ENCODE measurements at places on chromosomes 12 and 14.

GRCh38 chr12:43872396-43872795, 36.5 kb downstream of the TMEM117 start:
- no peak for DNase-seq

GRCh38 chr12:75184516-75184915, 25.1 kb downstream of the KCNC2 start:
- DNase-seq: no peak

GRCh38 chr12:51293696-51294095, 23.5 kb upstream of the SMAGP start:
- DNase-seq: no peak

- no peak for DNase-seq
Observed at GRCh38 chr12:64042911-64043310, 179.2 kb downstream of the KICS2 start.

DNA sequence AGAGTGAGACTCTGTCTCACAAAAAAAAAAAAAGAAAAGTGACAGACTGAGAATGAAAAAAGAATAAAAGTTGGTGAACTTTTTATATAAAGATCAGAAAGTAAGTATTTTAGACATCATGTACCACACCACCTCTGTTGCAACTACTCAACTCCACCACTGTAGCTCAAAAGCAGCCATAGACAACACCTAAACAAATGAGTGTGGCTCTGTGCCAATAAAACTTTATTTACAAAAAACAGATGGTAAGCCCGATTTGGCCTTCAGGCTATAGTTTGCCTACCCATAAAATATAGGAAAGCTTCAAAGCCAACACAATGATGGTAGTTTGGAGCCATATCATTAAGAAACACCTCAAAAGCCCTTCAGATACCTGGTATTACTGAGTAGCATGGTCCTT, 154.5 kb upstream of the FOXN3 start:
- DNase-seq: no peak

- DNase-seq: peak; percentile 22
Observed at GRCh38 chr14:90105756-90106155, 44.0 kb downstream of the KCNK13 start.

GRCh38 chr14:38129705-38130104, 78.0 kb upstream of the SSTR1 start:
- DNase-seq: no peak

- no peak for DNase-seq
Observed at GRCh38 chr12:54824402-54824801, 29.9 kb upstream of the MUCL1 start.

- no peak for DNase-seq
Observed at GRCh38 chr12:5643266-5643665, 211.4 kb downstream of the NTF3 start.

DNA sequence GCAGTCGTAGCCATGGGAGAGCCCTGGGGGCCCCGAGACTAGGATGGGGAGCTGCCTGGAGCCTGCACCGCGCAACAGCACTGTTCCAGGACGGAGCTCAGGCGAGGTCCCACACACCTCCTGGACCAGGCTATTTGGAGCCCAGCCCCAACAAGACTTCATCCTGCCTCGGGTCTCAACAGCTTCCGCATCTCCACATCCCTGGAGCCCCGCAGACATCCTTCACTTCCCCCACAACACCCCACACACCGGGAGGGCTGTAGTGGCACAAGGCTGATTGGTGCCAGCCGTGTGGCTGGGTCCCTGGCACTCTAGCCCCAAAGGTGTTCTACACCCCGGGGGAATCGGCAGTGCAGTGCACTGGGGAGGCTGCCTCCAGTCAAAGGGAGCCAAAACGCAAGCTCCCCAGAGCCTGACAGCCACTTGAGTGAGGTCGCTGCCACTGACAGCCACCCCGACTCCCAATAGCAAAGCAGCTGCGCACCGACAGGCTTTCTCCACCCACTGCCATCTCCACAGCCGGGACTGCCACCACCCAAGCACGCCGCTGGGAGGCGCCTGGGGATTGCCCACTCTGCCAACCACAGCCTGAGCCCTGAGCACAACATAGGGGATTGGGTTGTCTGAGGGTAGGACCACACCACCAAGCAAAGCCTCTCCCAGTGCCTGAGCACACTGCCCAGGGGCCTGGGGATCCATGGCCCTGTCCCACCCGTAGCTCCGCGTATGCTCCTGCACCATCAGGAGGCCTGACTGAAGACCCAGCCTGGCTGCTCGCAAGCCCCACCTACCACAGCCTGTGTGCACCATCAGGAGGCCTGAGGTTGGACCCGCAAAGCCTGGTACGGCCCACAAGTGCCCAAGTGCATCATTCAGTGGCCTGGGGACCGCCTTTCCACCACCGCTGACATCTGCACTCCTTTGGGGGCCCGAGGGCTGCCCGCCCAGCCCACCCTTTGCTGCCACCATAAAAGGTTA, 13.2 kb upstream of the KLRF1 start:
- peak; percentile 76 for DNase-seq

DNA sequence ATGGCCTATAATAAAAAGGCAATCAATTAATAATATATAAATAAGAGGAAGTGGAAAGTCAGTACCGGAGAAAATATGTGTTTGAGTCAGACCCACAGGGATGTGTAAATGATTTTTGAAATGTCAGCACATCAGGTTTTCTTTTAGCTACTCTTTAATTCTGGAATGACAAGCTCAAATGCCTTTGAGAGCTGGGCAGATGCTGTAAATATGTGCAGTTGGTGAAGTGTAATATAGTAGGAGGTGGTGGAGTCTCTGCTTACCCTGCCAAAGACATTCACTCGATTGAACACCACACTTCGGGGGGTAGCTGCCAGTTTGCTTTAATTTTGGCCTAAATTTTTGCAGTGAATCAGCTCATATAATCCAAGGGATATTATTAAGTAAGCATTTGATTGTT, 93.0 kb downstream of the PLEKHA5 start:
- no peak for DNase-seq

- no peak for DNase-seq
Observed at GRCh38 chr12:21252070-21252469, 82.6 kb downstream of the SLCO1A2 start.

DNA sequence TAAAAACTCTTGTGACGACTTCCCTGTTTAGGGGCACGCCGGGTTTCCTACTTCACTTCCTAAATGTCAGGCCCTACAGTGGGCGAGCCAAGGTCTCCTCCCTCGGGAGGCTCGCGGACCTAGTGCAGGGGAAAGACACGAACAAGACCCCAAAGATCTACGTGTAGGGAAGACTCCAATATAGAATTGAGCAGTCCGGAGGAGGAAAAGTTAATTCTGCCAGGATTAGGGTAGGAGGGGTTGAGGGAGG, 564 bp downstream of the ATXN3 start:
- DNase-seq: peak; percentile 63

DNA sequence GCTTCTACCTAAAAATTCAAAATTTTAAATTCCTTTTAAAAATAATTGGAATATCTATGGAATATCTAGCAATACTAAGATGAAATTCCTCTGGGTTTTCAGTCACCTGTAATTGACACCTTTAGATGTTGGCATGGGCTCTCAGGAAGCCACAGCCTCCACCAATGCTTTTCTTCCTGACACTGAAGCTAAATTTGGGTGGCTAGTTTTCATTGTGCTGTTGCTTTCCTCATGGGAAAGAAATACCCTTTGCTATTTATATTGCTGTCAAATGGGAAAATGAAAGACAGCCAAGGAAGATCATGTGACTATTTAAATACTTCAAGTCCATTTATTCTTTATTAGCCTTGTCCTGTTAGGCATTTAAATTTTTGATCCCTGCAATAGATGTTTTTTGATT, 313.0 kb downstream of the NAV3 start:
- no peak for DNase-seq

DNA sequence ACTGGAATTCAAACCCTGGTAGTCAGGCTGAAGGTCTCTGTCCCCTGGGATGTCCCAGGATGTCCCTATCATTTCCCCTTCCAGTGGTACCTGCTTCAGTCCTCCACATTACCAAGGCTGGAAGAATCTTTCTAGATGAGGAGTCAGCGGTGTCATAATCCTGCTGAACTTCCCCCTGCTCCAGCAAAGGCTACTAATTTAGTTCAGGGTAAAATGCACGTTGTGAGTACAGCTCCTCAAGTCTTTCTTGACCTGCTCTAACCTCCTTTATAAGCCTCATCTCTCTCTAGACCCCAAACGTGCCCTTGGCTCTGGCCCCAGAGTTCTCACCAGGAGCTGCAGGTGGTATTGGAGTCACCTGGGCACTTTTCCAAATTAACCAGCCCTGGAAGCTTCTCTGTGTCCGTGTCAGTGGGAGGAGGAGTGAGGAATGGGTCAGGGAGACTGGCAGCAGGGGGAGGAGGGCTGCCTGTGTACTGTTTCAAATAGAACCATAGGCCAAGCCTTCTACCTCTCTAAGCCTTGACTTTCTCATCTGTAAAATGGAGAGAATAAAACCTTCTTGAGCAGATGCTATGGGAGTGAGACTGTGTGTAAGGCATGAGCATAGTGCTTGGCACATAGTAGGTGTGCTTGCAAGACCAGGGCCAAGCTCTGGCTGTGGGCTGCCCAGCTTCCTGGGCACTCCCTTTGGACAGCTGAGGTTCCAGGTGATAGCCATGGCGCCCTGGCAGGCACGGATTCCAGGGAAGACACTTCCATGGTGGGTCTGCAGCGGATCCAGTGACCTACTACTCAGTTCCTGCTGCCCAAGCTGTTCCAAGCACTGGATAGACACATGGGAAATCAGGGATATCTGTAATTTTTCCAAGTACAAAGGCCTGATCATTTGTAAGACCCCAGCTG, 24.5 kb downstream of the ASB2 start:
- no peak for DNase-seq

DNA sequence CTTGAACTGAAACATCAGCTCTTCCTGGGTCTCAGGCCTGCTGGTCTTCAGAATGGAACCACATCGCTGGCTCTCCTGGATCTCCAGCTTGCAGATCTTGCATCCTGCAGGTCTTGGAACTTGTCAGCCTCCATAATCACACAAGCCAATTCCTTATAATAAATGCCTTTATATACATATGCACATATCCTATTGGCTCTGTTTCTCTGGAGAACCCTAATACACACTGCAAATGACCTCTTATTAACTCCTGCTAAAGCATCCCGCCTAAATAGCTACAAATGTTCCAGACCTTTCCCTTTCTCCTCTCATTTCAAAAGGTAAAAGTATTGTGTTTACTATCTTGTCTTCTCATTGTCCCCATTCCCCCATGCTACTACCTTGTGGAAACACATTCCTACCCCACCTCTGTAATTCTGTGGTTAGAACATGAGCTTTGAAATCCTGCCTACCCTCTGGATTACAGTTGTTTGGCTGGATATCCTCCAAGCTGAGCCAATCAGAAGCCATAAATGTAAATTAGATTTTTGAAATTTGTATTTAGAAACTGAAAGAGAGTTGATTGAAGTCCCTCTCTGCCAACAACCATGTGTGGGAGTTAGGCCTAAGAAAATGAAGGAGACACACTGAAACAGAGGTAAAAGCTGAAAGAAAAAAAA, 58.1 kb downstream of the ANKS1B start:
- DNase-seq: no peak

- no peak for DNase-seq
Observed at GRCh38 chr12:67981287-67982162, 7.7 kb upstream of the IFNG-AS1 start.

GRCh38 chr14:89440986-89441909, 24.2 kb upstream of the FOXN3 start:
- DNase-seq: no peak

GRCh38 chr12:19719672-19720071, 280.4 kb downstream of the AEBP2 start:
- DNase-seq: no peak

DNA sequence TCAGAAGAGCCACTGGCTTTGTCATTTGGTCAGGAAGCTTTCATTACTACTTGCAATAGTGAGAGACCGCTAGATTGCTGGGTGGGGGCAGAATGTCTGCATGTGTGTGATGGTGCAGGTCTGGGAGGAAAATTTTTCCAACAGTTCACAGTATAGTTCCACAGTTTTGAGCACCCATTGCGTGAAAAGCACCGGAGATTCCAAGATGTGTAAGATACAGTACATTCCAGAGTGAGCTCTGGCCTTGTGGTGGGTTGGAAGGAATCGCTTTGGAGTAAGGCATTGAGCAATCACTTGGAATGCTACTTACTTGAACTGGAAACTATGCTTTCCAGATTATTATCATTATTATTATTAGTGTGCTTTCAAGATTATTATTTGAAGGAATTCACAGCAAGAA, 47.6 kb upstream of the FRMD6 start:
- no peak for DNase-seq

DNA sequence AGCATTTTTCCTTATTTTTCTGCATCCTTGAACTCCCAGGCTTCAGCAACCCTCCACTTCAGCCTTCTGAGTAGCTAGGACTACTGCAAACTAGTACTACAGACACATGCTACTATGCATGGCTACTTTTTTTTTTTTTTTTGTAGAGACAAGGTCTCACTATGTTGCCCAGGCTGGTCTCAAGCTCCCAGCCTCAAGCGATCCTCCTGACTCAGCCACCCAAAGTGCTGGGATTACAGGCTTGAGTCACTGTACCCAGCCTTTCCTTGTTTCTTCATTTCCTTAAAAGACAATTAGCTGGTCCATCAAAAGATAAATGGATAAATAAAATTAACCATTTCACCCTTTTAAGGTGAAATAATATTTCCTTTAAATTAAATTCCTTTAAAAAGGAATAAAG, 205.8 kb downstream of the SPTSSA start:
- DNase-seq: no peak

GRCh38 chr14:52911904-52912303, 38.9 kb downstream of the FERMT2 start:
- DNase-seq: no peak

GRCh38 chr12:4272424-4273272, 914 bp upstream of the CCND2 start:
- peak; percentile 67 for DNase-seq

DNA sequence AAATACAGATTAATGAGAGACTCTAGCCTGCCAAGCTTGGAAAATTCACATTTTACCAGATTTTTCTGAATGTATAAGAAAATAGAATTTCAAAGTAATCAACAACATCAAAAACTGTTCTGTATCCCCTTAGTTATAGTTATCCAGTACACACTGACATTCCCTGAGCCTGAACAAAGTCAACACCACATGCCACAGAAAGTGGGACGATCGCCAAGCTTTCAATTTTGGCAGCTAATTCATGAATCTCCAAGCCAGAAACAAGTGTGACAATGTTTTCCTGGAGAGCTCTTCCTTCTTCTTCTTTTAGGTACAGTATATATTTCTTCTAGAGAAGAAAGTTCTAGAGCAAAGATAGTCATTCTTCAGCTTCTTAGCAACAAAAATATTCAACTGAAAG, 290.2 kb downstream of the PRKD1 start:
- DNase-seq: peak; percentile 40

GRCh38 chr14:76581592-76581991, 179.7 kb upstream of the VASH1 start:
- DNase-seq: no peak

- no peak for DNase-seq
Observed at GRCh38 chr14:104220215-104221070, 82.1 kb downstream of the KIF26A start.

DNA sequence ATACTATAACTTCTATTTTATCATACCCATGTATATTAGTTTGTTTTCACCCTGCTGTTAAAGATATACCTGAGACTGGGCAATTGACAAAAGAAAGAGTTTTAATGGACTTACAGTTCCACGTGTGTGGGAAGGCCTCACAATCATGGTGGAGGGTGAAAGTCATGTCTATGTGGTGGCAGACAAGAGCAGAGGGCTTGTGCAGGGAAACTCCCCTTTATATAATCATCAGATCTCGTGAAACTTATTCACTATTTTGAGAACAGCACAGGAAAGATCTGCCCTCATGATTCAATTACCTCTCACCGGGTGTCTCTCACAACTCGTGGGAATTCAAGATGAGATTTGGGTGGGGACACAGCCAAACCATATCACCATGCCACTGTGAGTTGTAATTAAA, 135.8 kb downstream of the SYNE2 start:
- DNase-seq: no peak

All from left ventricle myocardium inferior (tissue), 1 donor.